ENCODE measurements at places on chromosomes 6 and 20. TPM values are rescaled to one million over a fixed set of nuclear protein-coding genes. Genes with fewer than 3 reads are reported as not detected.

The RIPPLY2 gene
- not detected for total RNA-seq

The MUC21 gene
- not detected for total RNA-seq

The AURKA gene
- total RNA-seq = 212 TPM

The CGA gene
- total RNA-seq = 26.6 TPM

The AK9 gene
- total RNA-seq = 3.7 TPM

GRCh38 chr6:150639823-150640331 lies 40.2 kb downstream of the PLEKHG1 start:
- no peak for DNase-seq

GRCh38 chr6:41549673-41550072 lies 3.5 kb downstream of the FOXP4 start:
- DNase-seq = no peak

DNA sequence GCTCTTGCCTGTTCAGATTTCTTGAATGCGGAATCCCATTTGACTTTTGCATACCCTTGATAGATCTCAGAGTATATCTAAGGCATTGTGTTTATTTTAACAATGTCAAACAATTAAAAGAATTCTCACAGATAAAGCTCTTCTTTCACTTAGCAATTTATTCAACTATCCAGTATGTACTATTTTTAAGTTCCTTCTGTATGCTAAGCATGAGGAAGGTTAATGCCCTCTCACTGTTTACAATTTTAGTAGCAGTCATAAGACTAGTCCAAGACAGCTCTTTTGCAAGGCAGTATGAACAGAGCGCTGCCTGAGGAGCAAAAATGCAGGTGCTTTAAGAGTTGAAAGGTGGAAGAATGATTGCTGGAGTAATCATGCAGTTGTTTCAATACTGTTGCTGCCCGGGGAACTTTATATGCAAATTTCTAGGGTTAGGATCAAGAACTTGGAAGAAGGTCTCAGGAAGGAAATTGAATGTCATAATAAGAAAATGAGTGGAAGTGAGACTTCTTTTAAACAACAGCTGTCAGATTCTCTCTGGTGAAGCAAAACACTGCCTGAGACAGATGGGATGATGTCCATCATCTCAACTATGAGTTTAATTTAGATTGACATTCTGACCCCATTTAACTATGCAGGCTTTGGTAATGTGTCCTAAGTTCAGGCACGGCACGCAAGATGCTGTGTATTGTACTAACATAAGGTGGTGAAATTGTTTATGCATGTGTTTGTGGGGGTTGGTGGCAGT lies 1303.5 kb upstream of the CITED2 start:
- no peak for DNase-seq

DNA sequence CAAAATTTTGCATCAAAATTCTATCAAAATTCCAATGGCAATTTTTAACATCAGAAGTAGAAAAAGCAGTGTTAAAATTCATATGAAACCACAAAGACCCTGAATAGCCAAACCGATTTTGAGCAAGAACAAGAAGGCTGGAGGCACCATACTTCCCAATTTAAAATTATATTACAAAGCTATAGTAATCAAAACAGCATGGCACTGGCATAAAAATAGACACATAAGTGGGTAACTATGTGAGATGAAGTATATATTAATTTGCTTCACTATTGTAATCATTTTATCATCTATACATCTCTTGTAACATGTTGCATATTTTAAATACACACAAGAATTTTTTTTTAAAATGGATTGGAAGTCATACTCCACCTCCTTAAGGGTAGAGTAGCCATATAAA lies 77.4 kb downstream of the PAK5 start:
- no peak for DNase-seq

GRCh38 chr20:38001173-38001875 lies 31.9 kb downstream of the TTI1 start:
- DNase-seq = peak; percentile 88

GRCh38 chr6:163254341-163254835 lies 160.1 kb upstream of the QKI start:
- no peak for DNase-seq

DNA sequence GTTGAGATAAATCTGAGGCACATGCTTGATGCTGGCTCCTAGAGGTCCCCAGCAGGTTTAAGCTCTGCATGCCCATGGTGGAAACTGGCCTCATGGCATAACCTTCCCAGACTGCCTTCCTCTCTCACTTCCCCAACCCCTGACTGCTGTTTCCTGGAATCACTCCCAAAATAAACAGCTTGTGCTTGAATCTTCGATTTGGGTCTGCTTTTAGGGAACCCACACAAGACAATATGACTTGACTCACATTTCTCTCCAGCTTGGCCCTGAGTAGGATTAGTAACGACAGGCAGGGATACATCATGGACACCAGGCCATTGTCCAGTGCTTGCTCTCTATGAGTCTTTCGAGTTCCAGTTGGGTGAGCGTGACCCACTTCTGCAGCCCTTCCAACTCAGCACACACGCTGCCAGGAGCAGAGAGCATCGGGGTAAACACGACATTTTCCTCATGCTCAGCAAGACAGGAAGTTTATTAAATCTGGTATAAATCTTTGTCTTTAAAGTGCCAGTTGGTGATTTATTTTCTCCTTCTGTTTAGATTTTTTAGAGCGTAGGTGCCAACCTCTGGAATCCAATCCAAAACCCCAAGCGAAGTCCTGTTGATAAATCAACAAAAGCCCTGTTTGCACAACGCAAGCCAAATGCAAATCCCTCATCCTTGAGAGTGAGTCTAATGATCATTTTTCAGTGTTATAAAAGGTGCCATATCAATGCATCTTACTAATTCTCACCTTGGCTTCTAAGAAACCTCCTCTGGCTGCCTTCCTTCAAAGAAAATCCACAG lies 135.0 kb downstream of the FOXA2 start:
- DNase-seq = peak; percentile 73

All from M059J (cell line).